CD8-positive, alpha-beta memory T cell (primary cell): ENCODE measurements at places on chromosomes 4 and X. TPM values are rescaled to one million over a fixed set of nuclear protein-coding genes. Genes with fewer than 3 reads are reported as not detected.

Gene CCNQ
- polyA plus RNA-seq, result 36.9 TPM

Gene ARL9
- not detected for polyA plus RNA-seq

Gene PRR32
- not detected for polyA plus RNA-seq

Gene THOC2
- polyA plus RNA-seq, result 54.6 TPM

Gene BANK1
- 0.74 TPM for polyA plus RNA-seq

Gene ADH4
- polyA plus RNA-seq, result not detected

Gene NIPAL1
- 0.61 TPM for polyA plus RNA-seq

DNA sequence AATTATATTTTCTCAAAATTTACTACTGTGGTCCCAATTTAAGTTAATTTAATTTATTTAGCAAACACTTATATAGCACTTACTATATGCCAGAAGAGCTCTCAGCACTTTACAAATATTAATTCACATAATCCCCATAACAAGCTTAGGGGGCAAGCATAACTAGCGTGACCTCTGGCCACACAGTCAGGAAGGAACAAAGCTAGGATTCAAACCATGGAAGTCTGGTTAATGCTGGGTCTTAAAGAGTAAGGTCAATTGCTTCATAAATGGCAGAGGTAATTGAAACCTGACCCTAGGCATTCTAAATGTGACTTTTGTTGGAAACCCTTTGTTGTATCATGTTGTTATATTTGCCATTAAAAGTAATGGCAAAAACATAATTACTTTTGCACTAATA, 279.5 kb upstream of the EMCN start:
- DNase-seq, result no peak

- no peak for DNase-seq
Measured at GRCh38 chr4:52840531-52841370, 21.4 kb upstream of the RASL11B start.

- no peak for DNase-seq
Measured at GRCh38 chrX:139801397-139801813, 93.4 kb upstream of the MCF2 start.

DNA sequence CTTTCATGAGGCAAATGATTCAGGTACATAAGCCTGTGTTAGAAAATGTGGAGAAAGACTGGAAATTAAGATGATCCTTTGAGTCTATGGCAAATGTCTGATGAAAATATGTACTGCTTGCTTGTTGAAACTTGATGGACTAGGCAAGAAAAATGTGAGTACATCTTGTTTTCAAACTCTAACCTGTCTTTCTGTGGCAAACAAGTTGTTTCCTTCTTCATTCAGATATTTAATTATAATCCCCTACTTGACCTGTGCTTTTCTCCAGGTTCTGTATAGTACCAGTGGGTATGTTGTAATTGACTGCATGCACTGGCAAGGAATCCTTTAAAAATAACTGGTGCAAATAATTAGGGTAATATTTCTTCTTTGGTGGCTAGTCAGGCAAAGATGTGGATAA, 136.7 kb downstream of the ARHGAP24 start:
- DNase-seq, result no peak

GRCh38 chrX:110415440-110416170, 57.0 kb downstream of the RTL9 start:
- no peak for DNase-seq

DNA sequence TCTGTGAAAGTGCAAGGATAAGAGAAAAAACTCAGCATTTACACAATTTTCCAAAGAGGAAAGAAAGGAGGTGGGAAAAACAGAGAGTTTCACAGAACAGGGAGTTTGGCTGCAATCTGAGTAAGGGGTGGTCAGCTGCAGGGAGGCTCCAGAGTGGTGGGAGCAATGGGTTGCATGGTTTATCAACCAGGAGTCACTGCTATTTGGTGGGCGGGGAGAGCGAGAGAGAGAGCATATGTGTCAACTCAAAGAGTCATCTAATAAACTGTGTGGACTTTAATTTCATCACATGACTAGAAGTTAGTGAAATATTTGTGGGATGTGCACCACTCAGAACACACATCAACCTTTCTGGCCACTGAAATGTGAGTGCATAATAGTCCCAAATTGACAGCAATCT, 94.6 kb downstream of the FAM13A start:
- DNase-seq, result no peak

DNA sequence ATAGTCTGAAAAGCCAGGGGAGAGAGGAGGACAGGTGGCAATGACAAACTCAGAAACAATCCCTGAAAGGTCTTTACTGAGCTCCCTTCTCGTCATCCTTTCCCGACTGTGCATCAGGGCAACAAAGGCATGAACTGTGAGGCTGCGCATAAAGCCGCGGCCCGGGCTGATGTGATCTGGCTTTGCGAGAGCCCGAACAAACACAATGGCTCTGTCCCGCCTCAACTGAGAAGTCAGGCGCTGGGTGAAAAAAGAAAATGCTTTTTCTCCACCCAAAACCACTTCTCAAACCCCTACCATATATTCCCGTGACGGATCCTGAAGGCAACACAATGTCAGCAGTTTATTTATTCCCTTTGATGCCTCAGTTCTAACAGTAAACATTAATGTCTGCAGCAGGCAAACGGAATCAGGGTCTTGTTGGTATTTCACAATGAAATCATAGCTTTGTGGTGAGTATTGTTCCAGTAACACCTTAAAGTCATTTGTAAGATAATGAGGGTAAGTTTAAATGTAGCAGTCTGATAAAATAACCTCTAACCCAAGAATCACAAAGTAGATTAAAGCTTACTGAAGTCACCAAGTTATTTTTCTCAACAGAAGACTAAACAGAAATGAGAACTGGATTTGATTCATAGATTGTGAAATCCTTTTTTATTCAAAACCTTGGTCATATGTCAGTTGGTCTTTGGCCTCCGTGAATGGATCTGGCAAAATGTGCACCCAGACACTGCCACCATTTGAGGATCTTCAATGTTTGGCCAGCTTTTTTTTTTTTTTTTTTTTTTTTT, 67.4 kb downstream of the APBB2 start:
- no peak for DNase-seq

DNA sequence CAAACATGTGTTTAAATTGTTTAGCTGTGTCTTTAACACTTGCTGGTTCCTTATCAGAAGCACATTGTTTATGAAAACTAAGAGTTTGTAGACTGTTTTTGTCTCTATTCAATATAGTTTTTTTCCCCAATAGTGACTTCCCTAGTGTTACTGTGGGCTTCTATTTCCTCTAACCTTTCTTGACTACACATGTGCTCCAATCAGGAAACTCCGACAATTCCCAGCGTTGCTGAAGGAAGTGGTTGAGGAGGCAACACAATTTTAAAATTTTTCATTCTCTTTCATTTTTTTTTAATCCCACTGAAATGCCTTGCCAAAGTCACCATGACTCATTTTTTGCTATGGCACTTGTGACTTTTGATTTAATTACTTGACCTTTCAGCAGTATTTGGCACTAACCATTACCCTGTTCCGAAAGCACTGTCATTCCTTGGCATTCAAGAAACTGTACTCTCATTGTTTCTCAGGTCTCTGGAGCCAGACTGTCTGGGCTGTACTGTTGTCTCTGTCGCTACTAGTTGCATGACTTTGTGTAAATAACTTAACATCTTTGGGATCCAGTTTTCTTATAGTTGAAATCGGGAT, 67.6 kb upstream of the FREM3 start:
- no peak for DNase-seq

DNA sequence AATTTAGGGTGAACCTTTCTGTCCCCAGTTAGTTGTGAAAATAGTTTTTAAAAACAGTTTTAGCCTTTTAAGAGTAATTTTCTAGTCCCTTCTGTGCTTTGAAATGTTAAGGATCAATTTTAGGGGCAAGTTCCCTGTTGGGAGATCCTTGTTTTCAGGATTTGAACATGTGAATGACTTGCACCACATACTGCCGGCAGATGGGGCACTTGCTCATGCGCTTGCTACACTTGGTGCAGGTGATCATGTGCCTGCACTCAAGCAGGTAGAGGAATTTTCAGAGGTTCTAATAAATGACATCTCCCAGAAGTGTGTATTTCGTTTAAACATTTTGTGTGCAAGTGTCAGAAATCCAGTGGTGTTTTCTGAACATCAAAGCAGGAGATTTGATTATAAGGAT, 195.9 kb downstream of the CHM start:
- DNase-seq, result no peak

GRCh38 chr4:74237425-74237966, 70.8 kb upstream of the EPGN start:
- no peak for DNase-seq

GRCh38 chrX:154804261-154804956, 876 bp downstream of the MPP1 start:
- no peak for DNase-seq

- DNase-seq, result no peak
Measured at GRCh38 chr4:152581536-152582160, 45.8 kb upstream of the FBXW7 start.

DNA sequence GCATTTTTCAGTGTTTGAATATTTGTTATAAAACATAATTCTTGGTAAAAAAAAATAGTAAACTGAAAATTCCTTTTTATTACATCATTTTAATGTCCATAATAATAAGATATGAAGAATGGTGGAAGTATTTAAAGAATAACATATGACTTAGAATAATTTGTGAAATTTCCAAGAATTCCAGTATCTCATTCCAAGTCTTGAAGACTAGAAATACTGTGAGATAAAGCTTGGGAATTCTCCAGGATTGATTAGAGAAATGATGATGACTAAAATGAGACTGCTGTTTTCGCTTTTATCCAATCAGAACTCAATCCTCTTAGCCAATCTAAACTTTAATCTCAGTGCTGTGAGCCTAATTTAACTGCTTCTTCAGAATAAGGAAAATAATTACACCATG, 184.2 kb upstream of the HCCS start:
- no peak for DNase-seq

DNA sequence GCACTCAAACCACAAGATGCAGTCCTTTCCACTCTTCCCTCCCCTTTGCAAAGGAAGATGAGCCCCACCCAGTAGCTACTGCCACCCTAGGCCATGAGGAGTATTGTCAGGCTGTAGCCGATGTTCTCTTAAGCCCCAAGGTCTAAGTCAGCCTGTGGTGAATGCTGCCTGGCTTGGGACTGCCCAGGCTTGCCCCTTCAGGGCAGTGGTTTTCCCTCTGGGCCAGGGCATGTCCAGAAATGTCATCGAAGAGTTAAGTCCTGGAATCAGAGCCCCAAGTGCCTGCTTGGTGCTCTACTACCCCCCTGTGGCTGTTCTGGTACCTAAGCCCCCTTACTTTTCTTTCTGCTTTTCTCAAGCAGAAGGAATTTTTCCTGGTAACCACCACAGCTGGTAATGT, 11.8 kb upstream of the PGK1 start:
- no peak for DNase-seq

DNA sequence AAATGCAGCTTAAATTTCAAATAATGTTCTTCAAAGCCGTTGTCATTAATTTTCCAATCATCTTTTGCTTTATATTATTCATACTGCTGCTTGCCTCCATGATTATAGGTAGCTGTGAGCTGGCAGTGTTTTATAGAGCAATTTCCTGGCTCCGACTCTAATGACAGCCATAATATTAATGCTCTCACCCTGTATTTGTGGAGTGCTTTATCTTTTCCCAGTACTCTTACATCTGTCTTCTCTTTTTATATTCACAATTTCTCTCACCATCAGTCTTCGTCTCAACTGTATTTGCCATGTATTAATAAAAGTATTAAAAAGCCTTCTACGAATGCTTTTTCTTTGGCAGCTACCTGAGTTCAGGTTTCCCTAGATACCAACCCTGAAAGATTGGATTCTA, 21.0 kb downstream of the ATXN3L start:
- no peak for DNase-seq

GRCh38 chr4:86496094-86497080, 97.7 kb upstream of the PTPN13 start:
- DNase-seq, result peak; percentile 38
